ENCODE measurements at places on chromosomes 1 and 21. TPM values are rescaled to one million over a fixed set of nuclear protein-coding genes. Genes with fewer than 3 reads are reported as not detected.

- H3K27ac ChIP-seq = no peak overlapping the region
- no peaks in the 10 kb centered on the region for H3K4me1 ChIP-seq
- no peak for DNase-seq
Measured at GRCh38 chr1:30159015-30159414, 564.4 kb downstream of the MATN1 start.

CFHR4 gene
- total RNA-seq = not detected

RIPPLY3 gene
- not detected for total RNA-seq

DNA sequence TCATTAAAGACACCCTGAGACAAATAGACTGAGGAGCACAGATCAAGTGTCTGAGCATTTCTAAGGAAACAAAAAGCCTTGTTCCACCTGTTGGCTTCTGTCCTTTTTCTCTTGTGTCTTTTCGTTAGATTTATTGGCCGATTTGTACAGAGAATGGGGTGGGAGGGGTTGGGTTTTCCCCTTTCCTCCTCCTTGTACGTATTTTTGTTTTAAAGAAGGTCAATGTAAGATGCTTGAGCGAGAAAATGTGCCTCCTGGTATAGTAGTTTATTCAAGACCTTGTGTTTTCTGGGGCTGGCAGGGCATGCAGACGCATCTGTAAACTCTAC, 1.2 kb downstream of the BCL9 start:
- peak overlapping the region; percentile 71 for H3K4me3 ChIP-seq
- H3K4me1 ChIP-seq = peaks cover 38% of the 10 kb centered on the region
- DNase-seq = no peak
- H3K36me3 ChIP-seq = no peaks in the 10 kb centered on the region
- H3K27ac ChIP-seq = peak overlapping the region; percentile 94

DNA sequence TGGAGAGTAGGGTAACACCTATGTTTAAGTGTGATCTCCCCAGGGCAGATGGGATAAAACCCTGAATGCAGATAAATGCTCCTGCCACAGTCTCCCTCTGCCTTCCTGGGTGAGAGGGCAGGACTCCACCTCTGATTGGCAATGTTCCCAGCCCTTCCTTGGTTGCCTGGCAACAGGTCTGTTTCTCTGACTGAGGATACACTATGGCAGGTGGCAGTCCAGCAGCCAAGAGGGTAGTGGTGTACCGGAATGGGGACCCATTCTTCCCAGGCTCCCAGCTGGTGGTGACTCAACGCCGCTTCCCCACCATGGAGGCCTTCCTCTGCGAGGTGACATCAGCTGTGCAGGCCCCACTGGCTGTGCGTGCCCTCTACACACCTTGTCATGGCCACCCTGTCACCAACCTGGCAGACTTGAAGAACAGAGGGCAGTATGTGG, at the start of gene DCDC2B:
TSS of gene DCDC2B (plus strand) at position 199 of the 438 bp plus-strand sequence. CDS start at position 204, 5 bp downstream.
- no peaks in the 10 kb centered on the region for H3K27me3 ChIP-seq
- no peak within 1 kb of the TSS for H3K4me3 ChIP-seq
- H3K27ac ChIP-seq = no peak within 1 kb of the TSS

DNA sequence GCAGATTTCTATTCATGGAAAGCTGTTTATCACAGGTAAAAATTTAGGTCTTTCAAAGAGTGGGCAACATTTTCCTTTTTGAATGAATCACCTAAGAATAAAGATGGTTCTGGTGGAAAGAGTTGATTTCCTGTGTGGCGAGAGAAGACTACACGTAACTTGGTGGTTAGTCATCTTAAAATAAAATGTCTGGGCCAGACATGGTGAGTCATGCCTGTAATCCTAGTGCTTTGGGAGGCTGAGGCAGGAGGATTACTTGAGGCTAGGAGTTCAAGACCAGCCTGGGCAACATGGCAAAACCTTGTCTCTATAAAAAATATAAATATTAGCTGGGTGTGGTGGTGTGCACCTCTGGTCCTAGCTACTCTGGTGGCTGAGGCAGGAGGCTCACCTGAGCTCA, 65.7 kb downstream of the DISP1 start:
- H3K4me3 ChIP-seq = no peak overlapping the region
- peaks cover 17% of the 10 kb centered on the region for H3K4me1 ChIP-seq
- DNase-seq = no peak
- no peaks in the 10 kb centered on the region for H3K27me3 ChIP-seq

EVA1C gene
- 86.6 TPM for total RNA-seq

SLC50A1 gene
- total RNA-seq = 14.7 TPM

- peaks cover 15% of the 10 kb centered on the region for H3K36me3 ChIP-seq
- H3K27ac ChIP-seq = no peak overlapping the region
- no peak overlapping the region for H3K4me3 ChIP-seq
- no peaks in the 10 kb centered on the region for H3K4me1 ChIP-seq
Measured at GRCh38 chr1:65386439-65386838, 34.0 kb upstream of the LEPR start.

DNA sequence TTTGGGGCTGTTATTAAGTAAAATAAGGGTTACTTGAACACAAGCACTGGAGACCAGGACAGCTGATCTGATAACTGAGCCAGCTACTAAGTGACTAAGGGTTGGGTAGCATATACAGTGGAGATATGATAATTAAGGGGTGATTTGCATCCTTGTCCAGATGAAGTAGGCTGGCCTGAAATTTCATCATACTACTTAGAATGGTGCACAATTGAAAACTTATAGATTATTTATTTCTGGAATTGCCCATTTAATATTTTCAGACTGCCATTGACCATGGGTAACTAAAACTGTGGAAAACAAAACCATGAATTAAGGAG, 3.8 kb upstream of the CD1B start:
- no peak overlapping the region for H3K4me3 ChIP-seq
- no peaks in the 10 kb centered on the region for H3K36me3 ChIP-seq
- H3K4me1 ChIP-seq = no peaks in the 10 kb centered on the region
- no peak for DNase-seq
- no peak overlapping the region for H3K27ac ChIP-seq
- H3K27me3 ChIP-seq = no peaks in the 10 kb centered on the region

CRP gene
- total RNA-seq = 0.17 TPM

- no peaks in the 10 kb centered on the region for H3K27me3 ChIP-seq
- peak overlapping the region; percentile 76 for H3K27ac ChIP-seq
- DNase-seq = no peak
- no peak overlapping the region for H3K4me3 ChIP-seq
- H3K36me3 ChIP-seq = no peaks in the 10 kb centered on the region
Measured at GRCh38 chr1:223700942-223701637, 11.2 kb upstream of the CAPN2 start.

DNA sequence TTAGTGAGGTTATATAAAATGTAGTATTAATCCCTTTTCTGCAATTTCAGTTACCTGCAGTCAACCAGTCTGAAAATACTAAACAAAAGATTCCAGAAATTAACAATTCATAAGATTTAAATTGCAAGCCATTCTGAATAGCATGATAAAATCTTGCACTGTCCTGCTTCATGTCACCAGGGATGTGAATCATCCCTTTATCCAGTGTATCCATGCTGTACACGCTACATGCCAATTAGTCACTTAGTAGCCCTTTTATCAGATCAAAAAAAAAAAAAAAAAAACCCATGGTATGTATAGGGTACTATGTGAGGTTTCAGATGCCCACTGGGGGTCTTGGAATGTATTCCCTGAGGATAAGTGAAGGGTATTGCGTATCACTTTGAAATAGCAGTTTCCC, 191.3 kb upstream of the HP1BP3 start:
- H3K4me3 ChIP-seq = no peak overlapping the region
- no peak for DNase-seq
- no peak overlapping the region for H3K27ac ChIP-seq
- H3K4me1 ChIP-seq = peaks cover 6% of the 10 kb centered on the region
- H3K36me3 ChIP-seq = no peaks in the 10 kb centered on the region

GRCh38 chr1:87017998-87018672, 103.7 kb downstream of the HS2ST1 start:
- no peak for DNase-seq
- H3K27me3 ChIP-seq = no peaks in the 10 kb centered on the region
- H3K27ac ChIP-seq = no peak overlapping the region
- peaks cover 5% of the 10 kb centered on the region for H3K4me1 ChIP-seq

SLC25A44 gene
- total RNA-seq = 8.3 TPM

GRCh38 chr1:185808631-185809030, 74.4 kb downstream of the HMCN1 start:
- no peak overlapping the region for H3K27ac ChIP-seq
- no peak for DNase-seq
- H3K36me3 ChIP-seq = no peaks in the 10 kb centered on the region
- no peak overlapping the region for H3K4me3 ChIP-seq
- no peaks in the 10 kb centered on the region for H3K27me3 ChIP-seq

SLC45A3 gene
- 1.7 TPM for total RNA-seq

DNA sequence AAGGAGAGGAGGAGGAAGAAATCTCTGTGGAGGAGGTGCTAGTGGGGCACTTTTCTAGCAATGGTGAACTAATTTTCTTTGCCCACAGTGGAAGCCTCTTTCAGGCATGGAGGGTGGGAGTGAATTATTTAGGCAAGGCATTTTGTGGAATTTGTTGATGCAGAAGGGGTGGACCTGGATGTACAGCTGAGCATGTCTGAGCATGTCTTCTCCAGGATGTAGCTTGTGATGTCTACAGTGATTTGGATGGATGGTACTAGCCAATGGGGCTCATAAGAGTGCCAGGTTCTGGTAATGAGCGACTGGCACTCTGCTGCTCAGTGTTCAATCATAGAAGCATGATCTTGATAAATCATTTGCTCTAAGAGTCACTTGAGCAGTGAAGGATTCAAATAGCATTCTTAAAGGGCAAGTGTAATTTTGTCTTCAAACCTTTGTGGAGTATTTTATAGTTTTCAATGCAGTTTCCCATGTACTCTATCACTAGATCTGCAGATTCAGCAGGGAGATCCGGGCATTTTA, 153.9 kb upstream of the LMO4 start:
- H3K36me3 ChIP-seq = no peaks in the 10 kb centered on the region
- H3K27ac ChIP-seq = no peak overlapping the region
- H3K4me1 ChIP-seq = no peaks in the 10 kb centered on the region
- DNase-seq = peak; percentile 39
- H3K27me3 ChIP-seq = no peaks in the 10 kb centered on the region
- no peak overlapping the region for H3K4me3 ChIP-seq

SYT2 gene
- total RNA-seq = not detected

BNIPL gene
- 0.11 TPM for total RNA-seq

MATN1 gene
- not detected for total RNA-seq

RYR2 gene
- total RNA-seq = 56.3 TPM

DNA sequence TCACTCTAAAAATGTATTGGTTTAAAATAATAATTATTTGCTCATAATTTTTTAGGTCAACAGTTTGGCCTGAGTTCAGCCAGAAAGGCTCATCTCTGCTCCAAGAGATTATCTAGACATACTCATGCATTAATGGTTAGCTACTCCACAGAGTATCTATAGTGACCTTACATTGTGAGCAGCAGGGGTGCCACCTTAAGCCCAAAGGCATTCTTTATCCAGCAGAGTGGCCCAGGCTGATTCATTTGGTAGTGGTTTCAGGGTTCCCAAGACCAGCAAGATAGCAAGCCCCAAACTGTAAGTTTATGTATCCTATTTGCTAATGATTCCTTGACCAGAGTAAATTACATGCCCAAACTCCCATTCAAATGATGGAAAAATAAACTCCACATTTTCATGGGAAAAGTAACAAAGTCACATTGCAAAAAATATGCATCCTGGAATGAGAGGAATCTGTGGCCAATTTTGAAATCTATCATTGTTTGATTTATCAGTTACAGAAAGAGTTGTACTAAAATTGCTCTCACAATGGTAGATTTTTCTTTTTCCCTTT, 182.6 kb upstream of the KCNK2 start:
- H3K27ac ChIP-seq = no peak overlapping the region
- no peak overlapping the region for H3K4me3 ChIP-seq
- H3K27me3 ChIP-seq = no peaks in the 10 kb centered on the region
- H3K4me1 ChIP-seq = no peaks in the 10 kb centered on the region
- no peaks in the 10 kb centered on the region for H3K36me3 ChIP-seq

ERI3 gene
- 40.4 TPM for total RNA-seq

- no peak overlapping the region for H3K4me3 ChIP-seq
- no peaks in the 10 kb centered on the region for H3K36me3 ChIP-seq
- H3K27ac ChIP-seq = peak overlapping the region; percentile 50
Measured at GRCh38 chr1:158147401-158147800, 33.3 kb upstream of the CD1D start.

DNA sequence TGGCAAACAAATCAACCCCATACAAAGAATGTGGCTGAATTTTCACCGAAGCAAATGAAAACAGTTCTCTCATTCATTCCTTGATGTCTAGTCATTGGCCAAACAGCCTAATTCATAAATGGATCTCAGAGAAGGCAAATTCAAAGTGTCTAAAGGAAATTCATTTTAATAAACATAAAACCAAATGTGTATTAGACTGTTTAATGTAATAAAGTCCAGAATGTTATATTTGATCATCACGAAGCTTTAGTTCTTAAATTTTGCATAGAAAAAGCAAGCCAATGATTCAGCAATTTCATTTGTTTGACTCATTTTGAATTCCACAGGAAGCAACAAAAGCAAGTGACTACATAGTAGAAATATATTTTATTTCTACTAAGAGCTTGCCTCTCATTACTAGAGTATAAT, 379.2 kb upstream of the ADAMTS5 start:
- H3K4me1 ChIP-seq = no peaks in the 10 kb centered on the region
- H3K27ac ChIP-seq = no peak overlapping the region
- no peak overlapping the region for H3K4me3 ChIP-seq
- no peaks in the 10 kb centered on the region for H3K27me3 ChIP-seq
- no peaks in the 10 kb centered on the region for H3K36me3 ChIP-seq

GRCh38 chr21:17427157-17427556, 85.7 kb upstream of the CXADR start:
- H3K27me3 ChIP-seq = no peaks in the 10 kb centered on the region
- H3K27ac ChIP-seq = no peak overlapping the region
- H3K36me3 ChIP-seq = no peaks in the 10 kb centered on the region
- no peaks in the 10 kb centered on the region for H3K4me1 ChIP-seq
- DNase-seq = no peak

ADAMTS1 gene
- total RNA-seq = 152 TPM

VAV3 gene
- 4.0 TPM for total RNA-seq
